ENCODE measurements at places on chromosomes 11 and 22. TPM values are rescaled to one million over a fixed set of nuclear protein-coding genes. Genes with fewer than 3 reads are reported as not detected.

- H3K36me3 ChIP-seq: no peaks in the 10 kb centered on the region
- no peaks in the 10 kb centered on the region for H3K27me3 ChIP-seq
- H3K4me3 ChIP-seq: no peak overlapping the region
- H3K4me1 ChIP-seq: peaks cover 17% of the 10 kb centered on the region
- no peak for DNase-seq
Observed at GRCh38 chr11:63492441-63492840, 1.5 kb upstream of the PLAAT5 start.

Gene GAS2L1
- 2.6 TPM for total RNA-seq

Gene NXPE1
- not detected for total RNA-seq

Gene C11orf42
- not detected for total RNA-seq

- no peak overlapping the region for H3K4me3 ChIP-seq
- H3K27me3 ChIP-seq: peaks cover 24% of the 10 kb centered on the region
- peaks cover 9% of the 10 kb centered on the region for H3K4me1 ChIP-seq
- H3K27ac ChIP-seq: no peak overlapping the region
Observed at GRCh38 chr11:11981840-11982239, 26.6 kb downstream of the DKK3 start.

DNA sequence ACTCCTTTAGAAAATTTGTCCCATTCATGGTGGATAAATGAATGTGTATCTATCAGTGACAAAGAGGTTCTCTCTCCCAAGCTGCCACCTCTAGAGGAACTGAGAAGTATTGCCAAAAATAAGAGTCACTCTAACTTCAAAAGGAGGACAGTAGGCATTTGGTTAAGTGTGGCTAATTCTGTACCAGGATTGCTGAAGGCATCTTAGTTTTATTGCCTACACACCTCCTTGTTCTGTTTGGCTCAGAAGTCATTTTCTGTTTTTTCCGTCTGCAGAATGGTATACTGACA, 189.0 kb upstream of the MPPED2 start:
- H3K27me3 ChIP-seq: no peaks in the 10 kb centered on the region
- no peaks in the 10 kb centered on the region for H3K4me1 ChIP-seq
- H3K4me3 ChIP-seq: no peak overlapping the region
- no peak for DNase-seq
- H3K36me3 ChIP-seq: no peaks in the 10 kb centered on the region

Gene APOL5
- not detected for total RNA-seq

Gene APOA1
- total RNA-seq: 2,184 TPM

Gene TMEM225
- total RNA-seq: not detected
